ENCODE measurements at places on chromosomes 12 and 14. TPM values are rescaled to one million over a fixed set of nuclear protein-coding genes. Genes with fewer than 3 reads are reported as not detected.

HSPB8 gene
- total RNA-seq: 1.1 TPM

PLA2G1B gene
- not detected for total RNA-seq

KRT74 gene
- total RNA-seq: not detected

PRH2 gene
- total RNA-seq: not detected

USP5 gene
- 87.1 TPM for total RNA-seq

SHMT2 gene
- total RNA-seq: 209 TPM

KLRD1 gene
- not detected for total RNA-seq

MDM2 gene
- 147 TPM for total RNA-seq

RAB21 gene
- 23.1 TPM for total RNA-seq

MYH6 gene
- not detected for total RNA-seq

TRHDE gene
- total RNA-seq: 32.8 TPM

PLXNC1 gene
- 46.6 TPM for total RNA-seq

KCNC2 gene
- total RNA-seq: not detected

HOXC12 gene
- total RNA-seq: not detected

CLEC14A gene
- 7.7 TPM for total RNA-seq

KLRC1 gene
- total RNA-seq: not detected

SIX6 gene
- 0.16 TPM for total RNA-seq

KLRK1 gene
- not detected for total RNA-seq

ACOT6 gene
- 0.16 TPM for total RNA-seq

KRT78 gene
- not detected for total RNA-seq

RNASE11 gene
- total RNA-seq: not detected

CLEC6A gene
- total RNA-seq: not detected

CLEC2B gene
- 18.8 TPM for total RNA-seq

MARS1 gene
- 138 TPM for total RNA-seq

IKZF4 gene
- 2.8 TPM for total RNA-seq

STAB2 gene
- not detected for total RNA-seq

SLC7A7 gene
- total RNA-seq: 10.2 TPM

POTEM gene
- total RNA-seq: not detected
